ENCODE measurements at places on chromosomes 3 and 15.

DNA sequence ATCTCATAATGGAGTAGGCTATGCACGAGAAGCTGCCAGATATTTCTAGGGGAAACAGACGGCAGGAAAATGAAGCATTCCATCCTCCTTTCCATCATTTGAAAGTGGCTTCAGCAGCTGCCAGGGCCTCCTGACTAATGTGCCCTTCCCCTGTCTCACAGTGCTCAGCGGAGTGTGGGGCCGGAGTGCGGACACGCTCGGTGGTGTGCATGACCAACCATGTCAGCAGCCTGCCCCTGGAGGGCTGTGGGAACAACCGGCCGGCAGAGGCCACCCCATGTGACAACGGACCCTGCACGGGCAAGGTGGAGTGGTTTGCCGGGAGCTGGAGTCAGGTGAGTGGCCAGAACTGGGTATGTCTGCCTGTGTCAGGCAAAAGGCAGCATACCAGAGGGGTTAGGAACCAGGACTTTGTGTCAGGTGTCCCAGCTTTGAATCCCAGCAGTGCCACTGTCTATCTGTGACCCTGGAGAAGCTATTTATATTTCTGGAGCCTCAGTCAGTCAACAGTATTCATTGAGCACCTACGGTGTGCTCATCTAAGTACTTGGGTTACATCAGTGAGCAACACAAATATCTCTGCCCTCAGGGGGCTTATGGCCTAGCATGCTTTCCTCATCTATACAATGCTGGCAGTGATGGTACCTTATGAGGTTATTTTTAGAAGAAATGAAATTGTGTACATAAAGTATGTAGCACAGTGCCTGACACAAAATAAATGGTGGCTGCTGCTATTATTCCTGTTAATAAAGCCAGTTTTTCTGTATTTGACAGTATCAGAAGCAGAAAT is 52.4 kb upstream of the NR2E3 start:
- DNase-seq, result no peak

GRCh38 chr3:24639481-24640329 is 145.1 kb upstream of the THRB start:
- DNase-seq, result no peak

DNA sequence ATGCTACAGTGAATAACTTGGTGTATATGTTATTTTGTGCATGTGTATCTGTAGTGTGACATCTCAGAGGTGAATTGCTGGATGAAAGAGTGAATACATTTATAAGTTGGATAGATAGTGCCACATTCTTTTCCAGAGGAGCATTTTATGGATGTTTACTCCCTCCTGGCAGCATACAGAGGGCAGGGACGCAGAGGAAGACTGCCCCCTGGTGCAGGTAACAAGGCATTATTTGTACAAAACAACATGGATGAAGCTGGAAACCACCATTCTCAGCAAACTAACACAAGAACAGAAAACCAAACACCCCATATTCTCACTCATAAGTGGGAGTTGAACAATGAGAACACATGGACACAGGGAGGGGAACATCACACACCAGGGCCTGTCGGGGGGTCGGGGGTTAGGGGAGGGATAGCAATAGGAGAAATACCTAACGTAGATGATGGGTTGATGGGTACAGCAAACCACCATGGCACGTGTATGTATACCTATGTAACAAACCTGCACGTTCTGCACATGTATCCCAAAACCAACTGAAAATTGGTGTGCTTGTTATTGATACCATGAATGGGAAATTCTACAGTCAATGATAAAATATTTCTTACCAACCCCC is 57.9 kb upstream of the CTXND1 start:
- peak; percentile 58 for DNase-seq

DNA sequence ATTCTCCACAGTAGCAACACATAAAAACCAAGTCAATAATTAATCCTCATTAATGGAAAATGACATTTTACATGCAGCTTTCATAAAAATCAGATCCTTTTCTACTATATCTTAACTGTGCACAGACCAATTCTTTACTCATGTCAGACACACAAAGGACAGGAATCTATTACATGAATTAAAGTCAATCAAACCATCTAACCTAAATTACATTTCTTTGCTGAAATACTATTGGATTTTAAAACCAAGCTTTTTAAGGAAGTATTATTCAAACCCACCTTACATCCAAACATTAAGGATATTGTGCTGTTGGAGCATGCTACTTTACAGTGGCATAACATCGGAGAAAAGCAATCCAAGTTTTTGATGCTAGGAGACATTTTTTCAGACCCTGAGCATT is 72.8 kb downstream of the DLG1 start:
- DNase-seq, result no peak
